T-helper 22 cell (primary cell): ENCODE measurements at places on chromosomes 3 and 15.

GRCh38 chr3:30766522-30766921, 127.9 kb downstream of the GADL1 start:
- DNase-seq = no peak

- no peak for DNase-seq
Measured at GRCh38 chr15:39409876-39410530, 170.9 kb upstream of the THBS1 start.

DNA sequence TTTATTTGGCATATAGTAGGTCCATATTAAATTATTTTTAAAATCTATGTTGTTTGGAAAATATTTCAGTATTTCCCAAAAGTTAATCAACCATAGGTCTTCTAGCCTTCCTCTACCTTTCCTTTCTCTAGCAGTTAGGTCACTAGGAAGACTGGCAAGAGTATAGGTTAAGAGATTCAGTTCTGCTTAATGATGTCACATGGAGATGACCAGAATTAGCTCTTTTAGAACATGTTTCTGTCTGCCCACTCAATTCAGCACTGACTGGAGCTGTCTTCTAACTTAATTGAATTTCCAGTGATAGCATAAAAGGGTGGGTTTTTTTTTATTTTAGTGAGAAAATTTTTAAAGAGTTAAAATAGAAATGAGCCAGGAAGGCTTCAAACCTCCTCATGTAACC, 23.8 kb upstream of the ZBED2 start:
- no peak for DNase-seq

DNA sequence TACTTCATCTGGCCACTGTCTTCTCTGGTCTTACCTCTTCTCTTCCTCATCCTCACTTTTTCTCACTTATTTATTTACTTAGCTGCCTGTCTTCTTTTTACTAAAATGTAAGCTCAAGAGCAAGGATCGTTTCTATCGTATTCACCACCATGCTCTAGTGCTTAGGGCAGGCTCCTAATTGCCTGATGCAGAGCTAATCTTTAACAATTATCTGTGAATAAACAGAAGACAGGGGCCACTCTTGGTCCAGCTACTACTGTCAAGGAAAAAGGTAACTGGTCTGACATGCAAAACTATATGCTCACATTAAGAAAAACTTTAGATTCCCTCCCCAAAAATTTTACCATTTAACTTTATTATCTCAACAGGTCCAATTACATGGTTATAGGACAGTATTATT, 17.5 kb downstream of the PIK3R4 start:
- no peak for DNase-seq

GRCh38 chr3:19543212-19543841, 390.7 kb downstream of the EFHB start:
- no peak for DNase-seq

GRCh38 chr3:100999160-100999559, 5.9 kb upstream of the ABI3BP start:
- DNase-seq = no peak

GRCh38 chr15:74144153-74144775, 13.9 kb downstream of the ISLR2 start:
- no peak for DNase-seq

DNA sequence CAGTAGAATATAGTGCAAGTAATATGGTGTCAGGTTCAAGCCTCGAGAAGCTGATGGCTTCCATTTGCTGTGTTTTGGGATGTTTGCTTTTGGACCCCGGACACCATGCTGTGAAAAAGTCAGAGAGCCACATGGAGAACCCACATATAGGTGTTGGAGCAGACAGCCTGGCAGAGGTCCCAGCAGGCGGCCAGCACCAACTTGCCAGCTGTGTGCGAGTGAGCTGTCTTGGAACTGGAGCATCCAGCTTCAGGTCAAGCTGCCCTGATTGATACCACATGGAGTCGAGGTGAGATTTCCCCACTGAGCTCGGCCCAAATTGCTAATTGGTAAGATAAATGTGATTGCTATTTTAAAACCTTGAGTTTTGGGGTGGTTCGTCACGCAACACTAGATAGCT, 185.7 kb upstream of the TBL1XR1 start:
- no peak for DNase-seq

GRCh38 chr15:94968133-94968532, 736.8 kb downstream of the MCTP2 start:
- DNase-seq = no peak

GRCh38 chr15:65310431-65311137, 6.1 kb downstream of the RNU5B-1 start:
- DNase-seq = no peak

- no peak for DNase-seq
Measured at GRCh38 chr3:157067114-157067513, 92.8 kb downstream of the CCNL1 start.

DNA sequence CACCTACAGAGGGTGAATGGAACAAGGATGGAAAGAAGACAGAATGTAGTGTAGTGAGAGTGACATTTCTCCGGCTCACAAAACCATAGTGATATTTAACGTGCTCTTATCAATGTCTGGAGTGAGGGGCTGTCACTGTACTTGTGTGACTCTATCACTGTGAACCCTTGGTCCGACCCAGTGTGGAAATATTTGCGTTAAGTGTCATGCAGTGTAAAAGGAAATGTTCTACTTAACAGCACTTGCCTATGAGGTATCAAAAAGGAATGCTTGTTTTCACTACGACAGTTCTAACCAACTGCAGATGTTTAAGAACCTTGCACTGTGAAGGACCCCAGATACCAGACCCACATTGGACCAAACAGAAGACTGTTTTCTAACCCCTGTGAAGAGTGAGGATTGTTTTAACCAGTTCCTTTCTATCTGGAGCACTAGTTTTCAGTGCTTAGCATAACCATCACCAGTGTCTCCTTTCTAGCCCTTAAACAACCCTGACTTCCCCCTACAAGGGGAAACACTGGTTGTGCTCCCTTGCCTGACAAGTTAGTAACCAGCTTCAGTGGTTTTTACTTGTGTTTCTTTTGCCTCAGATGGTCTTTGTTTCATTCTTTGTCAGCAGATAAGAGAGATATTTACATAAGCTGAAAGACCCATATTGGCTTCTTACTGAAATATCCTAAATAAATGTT, 144.7 kb upstream of the ABHD17C start:
- DNase-seq = no peak

- no peak for DNase-seq
Measured at GRCh38 chr3:40160933-40161332, 148.6 kb upstream of the EIF1B start.

GRCh38 chr3:115330430-115330829, 183.3 kb upstream of the ZBTB20 start:
- DNase-seq = no peak

DNA sequence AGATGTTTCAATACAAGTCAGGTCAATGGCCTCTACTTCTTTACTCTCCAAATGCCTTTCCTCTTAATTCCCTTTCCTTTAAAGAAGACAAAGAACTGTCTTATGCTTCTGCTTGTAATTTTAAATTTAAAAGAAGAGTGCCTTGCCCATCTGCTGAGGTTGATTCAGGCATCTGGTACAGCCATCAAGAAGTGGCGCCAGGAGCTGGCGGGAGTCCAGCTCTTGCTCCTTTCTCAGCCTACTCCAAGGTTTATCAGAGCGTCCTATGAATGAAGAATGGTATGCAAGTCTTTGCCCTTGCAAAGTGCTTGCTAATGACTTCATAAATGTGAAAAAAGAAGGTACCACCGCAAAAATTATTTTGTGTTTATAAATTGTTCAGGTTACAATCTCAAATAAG, 294.6 kb upstream of the TGFBR2 start:
- DNase-seq = no peak

GRCh38 chr3:80542456-80542855, 774.7 kb upstream of the ROBO1 start:
- no peak for DNase-seq

DNA sequence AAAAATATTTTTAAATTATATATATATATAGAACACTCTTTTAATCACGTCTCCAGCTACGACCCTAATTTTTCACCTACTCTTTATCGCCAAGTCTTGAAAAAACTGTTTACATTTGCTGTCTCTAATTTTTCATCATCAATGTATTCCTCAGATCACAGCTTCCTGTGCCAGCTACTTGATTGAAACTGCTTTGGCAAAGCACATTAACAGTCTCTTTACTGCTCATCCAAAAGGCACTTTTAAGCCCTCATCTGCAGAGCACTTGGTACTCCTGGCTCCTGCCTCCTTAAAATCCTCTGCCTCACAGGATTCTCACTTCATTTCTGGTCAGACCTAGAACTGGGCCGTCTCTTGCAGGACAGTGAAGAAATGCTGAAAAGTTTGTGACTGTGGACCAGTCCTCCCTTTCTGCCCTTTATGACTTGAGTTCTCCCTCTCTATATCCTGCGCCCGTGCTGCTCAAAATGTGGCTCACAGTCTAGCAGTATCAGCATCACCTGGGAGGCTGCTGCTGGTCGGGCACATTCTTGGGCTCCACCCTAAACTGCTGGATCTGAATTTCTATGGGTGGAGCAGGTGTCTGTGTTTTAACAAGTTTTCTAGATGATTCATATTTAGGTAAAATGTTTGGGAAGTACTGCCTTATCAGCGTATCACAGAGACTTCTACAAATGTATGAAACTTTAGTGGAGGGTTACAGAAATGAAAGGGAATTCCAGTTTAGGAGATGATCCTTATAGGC, 196.8 kb downstream of the ADAMTSL3 start:
- DNase-seq = no peak

DNA sequence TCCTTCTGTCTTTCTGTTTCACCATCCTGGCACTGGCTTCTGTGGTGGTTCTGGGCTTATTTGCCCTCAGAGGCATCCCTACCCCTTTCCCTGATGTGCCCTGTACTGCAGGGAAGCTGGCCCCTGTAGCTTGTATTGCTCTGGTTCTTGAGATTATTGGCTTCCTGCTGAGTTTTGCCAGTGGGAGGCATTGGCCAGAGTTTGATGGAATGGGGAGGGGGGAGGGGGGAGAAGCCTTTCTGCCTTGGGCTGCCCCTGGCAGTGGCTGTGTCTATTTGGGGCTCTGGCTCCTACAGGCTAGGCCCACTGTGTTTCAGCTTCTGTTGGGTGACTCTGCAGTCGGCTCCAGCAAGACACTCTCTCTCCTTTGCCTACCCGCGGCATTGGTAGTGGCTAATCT, 41.6 kb upstream of the SEMA6D start:
- no peak for DNase-seq

GRCh38 chr3:43874290-43874689, 183.6 kb downstream of the ABHD5 start:
- no peak for DNase-seq

GRCh38 chr15:52483707-52484106, 45.0 kb downstream of the MYO5A start:
- no peak for DNase-seq
